ENCODE measurements at places on chromosomes 16 and 17.

- no peak for DNase-seq
Observed at GRCh38 chr16:27847030-27847550, 216.4 kb downstream of the GSG1L start.

DNA sequence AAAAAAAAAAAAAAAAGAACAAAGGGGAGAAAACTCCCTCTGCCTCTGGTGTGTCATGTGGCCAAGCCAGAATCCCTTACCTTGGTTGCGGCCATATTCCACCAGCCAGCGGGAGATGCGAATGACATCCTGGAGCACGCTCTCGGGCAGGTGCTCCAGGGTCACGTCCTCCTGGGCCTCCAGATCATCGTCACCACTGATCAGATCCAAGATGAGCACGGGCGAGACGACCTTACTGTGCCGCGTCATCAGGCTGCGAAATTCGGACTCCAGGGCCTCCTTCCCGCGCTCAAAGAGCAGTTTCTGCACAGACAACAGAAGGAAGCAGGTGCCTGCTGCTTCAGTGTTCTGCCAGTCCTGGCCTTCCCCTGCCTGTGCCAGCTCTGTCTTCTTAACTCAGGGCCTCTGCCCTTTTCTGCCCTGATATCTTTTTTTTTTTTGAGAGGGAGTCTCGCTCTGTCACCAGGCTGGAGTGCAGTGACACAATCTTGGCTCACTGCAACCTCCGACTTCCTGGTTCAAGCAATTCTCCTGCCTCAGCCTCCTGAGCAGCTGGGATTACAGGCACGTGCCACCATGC, 5.8 kb downstream of the EXOC7 start:
- no peak for DNase-seq

DNA sequence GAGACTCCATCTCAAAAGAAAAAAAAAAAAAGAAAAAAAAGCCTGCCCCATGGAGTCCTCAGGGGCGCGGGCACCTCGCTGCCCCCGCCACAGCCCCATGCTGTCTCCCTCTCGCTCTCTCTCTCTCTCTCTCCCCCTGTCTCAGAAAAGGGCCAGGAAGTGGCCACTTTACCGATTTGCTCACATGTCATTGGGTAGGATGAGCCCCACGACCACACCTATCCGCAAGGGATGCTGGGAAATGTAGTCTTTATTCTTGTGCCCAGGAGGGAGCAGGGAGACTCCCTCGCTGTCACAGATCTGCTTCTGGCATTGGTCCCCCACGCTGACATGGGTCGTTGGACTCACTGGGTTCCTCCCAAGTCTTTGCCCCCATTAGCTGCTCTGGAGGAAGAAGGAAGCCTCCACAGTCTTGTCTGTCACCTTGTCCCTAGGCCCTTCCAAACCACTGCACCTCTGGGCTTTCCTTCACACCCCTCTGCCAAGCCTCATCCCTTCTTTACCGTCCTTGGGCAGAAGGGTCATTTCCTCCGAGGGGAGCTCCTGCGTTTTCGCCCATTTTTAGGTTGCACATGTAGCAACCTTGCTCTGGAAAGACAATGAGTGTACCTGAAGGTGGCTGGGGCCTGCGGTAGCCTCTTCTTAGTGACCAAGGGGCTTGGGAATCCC, 6.9 kb upstream of the GJD3 start:
- no peak for DNase-seq

DNA sequence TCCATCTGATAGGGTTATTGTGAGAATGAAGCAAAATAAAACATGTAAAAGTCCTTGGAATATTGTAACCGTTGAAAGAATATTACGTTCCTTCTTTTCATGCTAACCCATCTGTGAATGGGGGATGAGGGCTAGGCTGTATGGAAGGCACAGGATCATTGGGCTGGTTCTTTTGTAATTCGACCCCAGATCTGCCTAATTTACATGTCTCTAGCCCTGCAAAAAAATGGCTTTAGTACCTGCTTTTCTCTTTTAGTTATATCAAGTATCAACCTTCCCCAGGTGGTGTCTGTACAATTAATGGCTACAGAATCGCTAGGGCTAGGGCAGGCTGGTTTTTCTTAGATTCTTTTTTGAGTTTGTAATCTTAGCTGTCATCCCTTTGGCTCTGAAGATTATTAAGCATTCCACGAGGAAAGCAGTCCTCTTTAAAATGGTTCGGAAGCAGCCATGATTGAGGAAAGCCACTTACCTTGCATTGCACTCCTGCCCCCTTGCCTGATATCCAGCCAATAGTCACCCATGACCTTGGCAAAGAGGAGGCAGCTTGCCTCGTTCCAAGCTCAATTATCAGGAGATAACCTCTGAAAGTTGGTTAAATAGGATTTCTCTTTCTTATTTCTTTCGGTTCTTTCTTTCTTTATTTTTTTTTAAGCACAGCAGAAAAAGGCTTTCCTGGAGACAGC, 153.9 kb upstream of the ZKSCAN2 start:
- DNase-seq, result no peak

DNA sequence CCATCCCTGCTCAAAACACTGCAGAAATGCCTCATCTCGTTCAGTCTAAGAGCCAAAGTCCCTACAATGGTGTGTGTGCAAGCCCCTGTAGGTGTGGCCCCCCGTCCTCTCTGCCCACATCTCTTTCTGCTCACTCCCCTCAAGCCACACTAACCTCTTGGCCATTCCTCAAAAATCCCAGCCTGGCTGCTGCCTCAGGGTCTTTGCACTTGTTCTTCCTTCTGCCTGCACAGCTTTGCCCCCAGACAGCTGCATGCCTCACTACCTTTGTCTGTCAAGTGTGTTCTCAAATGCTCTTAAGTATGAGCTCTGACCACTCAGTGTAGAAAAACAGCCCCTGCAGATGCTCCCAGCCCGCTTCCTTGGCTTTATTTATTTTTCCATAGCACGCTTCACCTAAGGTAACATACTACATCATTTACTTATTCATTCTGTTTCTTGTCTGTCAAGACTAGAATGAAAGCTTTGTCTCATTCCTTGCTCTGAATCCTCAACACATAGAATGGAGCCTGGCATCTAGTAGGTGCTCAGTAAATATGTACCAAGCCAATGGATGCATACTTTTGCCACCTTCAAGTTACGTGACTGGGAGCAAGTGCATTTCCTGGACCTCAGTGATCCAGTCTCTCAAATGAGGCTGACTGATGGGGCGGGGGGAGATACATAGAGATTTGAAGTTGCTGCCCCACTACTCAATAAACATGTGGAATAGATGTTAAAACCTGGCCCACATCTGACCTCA, 38.1 kb downstream of the RAI1 start:
- no peak for DNase-seq

- DNase-seq, result no peak
Observed at GRCh38 chr16:82769845-82770244, 143.1 kb downstream of the CDH13 start.

- peak; percentile 82 for DNase-seq
Observed at GRCh38 chr17:62627219-62627903, at the start of gene MRC2. MRC2 (plus strand) TSS chr17:62627670; CDS start chr17:62627803, 133 bp downstream.

DNA sequence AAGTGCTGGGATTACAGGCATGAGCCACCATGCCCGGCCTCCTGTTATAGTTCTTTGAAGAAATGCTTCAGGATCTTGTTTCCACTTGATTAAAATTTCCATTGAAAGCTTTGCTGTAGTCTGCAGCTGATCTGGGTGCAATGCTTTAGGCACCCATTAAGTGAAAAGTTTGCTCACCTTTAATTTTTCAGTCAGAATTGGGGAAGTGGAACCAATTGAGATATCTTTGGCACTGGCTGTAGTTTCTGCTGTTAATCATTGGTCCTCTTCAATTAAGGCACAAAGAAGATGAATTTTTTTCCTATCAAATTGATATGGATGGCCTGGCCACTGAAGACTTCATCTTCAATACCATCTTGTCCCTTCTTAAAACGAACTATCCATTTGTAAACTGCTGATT, 336.1 kb upstream of the TBX2 start:
- no peak for DNase-seq

- peak; percentile 99 for DNase-seq
Observed at GRCh38 chr16:27245276-27246172, 23.0 kb downstream of the NSMCE1 start.

GRCh38 chr17:68029512-68030215, 5.9 kb upstream of the KPNA2 start:
- DNase-seq, result no peak

- DNase-seq, result no peak
Observed at GRCh38 chr17:40319651-40320540, 10.9 kb downstream of the RARA start.

GRCh38 chr17:10099051-10099571, 99.3 kb downstream of the GAS7 start:
- DNase-seq, result peak; percentile 57

- no peak for DNase-seq
Observed at GRCh38 chr16:49637933-49638672, 217.8 kb downstream of the ZNF423 start.

GRCh38 chr17:64008830-64009229, 10.7 kb downstream of the PRR29 start:
- no peak for DNase-seq

DNA sequence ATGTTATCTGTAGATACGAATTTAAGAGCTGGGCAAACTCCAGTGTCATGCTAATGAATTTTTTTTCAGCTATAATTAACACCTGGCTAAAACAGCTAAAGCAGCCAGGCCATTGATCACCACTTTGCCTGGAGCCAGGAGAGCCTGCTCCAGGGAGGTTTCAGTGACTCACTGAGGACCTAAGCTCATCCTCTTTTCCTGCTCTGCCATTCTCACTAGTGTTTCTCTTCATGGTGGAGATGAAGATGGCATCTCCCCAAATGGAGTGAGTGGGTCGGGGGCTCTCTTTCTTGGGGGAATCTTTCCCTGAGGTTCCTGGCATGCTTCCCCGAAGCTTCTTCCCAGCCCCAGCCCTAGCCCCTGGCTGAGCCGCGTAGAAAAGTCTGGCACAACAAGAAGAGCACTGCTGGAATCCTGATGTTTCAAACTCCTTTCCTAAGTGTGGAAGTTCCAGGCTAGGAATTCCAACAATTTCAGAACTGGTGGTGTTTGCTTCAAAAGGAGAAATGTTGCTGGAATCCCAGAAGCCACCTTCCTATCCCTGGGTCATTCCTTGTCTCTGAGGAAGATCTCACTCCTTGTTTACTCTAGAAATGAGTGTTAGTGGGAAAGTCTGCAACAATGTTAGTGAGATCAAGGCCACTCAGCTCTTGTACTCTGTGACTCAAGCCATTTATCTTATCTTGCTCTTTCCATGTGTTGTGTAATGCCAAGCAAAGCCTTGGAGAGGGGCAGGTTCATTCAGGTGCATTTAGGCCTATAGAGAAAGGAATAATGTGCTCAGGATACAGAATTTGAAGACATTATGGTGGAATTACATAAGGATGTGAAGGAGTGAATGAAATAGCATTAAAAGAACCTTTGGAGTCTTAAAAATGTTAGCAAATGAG, 26.0 kb upstream of the B4GALNT2 start:
- peak; percentile 83 for DNase-seq

DNA sequence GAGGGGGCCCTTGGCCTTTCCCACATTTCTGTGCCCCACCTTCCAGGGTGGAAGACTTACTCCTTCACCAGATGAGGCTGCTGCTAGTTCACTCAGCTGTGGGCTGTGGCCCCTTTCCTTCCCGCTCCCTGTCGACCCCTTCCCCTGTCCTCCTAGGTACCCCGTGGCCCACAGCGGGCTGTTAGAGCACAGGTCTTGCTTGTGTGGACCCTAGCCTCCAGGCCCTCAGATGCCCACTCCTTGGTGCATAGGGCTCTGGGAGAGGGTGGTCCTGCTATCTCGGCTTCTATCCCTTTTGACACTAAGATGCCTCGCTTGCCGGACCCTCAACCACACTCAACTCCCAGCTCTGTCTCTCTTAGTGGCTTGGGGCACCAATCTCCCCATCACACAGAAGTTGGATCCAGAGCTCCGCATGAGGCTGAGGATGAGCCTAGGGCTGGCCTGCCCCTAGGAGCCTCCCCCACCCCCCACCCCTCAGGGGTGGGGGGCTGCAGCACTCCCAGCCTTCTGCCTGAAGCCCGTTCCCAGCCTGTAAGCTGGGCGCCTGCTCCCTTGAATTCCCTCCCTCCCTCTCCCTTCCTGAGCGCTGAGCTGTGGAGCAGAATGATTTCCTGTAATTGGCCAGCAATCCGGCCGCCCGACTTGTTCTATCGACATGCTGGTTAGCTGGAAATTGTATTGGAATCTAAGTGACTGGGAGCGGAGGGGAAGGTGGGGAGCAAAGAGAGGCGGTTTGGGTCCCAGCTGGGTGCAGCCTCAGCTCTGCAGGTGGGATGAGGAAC, 30.9 kb downstream of the DCAKD start:
- peak; percentile 22 for DNase-seq

DNA sequence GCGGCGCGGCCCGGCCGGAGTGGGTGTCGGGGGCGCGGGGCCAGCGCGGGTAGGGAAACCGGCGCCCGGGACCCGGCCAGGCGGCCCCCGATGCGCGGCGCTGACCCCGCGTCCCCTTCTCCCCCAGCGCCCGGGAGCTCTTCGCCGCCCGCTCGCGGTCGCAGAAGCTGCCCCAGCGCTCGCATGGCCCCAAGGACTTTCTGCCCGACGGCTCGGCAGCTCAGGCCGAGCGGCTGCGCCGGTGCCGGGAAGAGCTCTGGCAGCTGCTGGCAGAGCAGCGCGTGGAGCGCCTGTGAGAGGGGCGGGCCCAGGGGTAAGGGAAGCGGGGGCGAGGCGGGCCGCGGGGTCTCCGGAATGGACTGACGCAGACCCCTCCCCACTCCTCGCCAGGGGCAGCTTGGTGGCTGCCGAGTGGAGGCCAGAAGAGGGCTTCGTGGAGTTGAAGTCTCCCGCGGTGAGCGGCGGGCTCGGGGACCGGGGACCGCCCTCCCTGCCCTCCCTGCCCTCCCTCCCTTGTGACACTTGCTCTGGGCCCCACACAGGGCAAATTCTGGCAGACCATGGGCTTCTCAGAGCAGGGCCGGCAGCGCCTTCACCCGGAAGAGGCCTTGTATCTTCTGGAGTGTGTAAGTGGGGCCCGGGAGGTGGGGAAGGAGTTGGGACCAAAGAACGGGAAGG, 430 bp downstream of the TSEN54 start:
- no peak for DNase-seq

GRCh38 chr17:57004944-57005579, 27.1 kb downstream of the SCPEP1 start:
- no peak for DNase-seq

- DNase-seq, result no peak
Observed at GRCh38 chr16:74607310-74607961, 522 bp upstream of the GLG1 start.

DNA sequence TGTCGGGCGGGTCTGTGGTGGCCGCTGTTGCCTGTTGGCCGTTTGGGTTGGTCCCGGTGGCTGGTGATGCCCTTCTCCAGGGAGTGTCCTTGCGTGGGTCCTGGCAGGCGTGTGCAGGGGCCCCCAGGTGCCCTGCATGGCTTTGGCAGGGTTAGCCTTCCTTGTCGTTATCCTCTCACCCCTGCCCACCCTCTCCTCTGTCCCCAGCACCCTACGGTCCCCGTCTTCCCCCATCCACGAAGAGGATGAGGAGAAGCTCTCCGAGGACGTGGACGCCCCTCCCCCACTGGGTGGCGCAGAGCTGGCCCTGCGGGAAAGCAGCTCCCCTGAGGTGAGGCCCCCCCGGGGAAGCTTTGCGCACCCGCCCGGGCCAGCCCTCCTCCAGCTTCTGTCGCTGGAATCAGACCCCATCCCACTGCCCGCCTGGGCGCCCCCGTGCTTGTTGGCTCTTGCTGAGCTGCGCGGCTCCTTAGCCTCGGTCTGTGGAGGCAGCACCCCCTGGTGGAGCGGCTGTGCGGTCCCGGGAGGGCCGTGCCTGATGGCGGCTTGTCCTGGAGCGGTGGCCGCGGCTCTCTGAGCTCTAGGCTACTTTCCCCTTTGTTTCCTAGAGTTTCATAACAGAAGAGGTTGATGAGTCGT, 10.6 kb upstream of the NUDT16L1 start:
- DNase-seq, result peak; percentile 18
